ENCODE measurements at places on chromosomes 1 and 21. TPM values are rescaled to one million over a fixed set of nuclear protein-coding genes. Genes with fewer than 3 reads are reported as not detected.

The PRUNE1 gene
- total RNA-seq: 12.5 TPM

DNA sequence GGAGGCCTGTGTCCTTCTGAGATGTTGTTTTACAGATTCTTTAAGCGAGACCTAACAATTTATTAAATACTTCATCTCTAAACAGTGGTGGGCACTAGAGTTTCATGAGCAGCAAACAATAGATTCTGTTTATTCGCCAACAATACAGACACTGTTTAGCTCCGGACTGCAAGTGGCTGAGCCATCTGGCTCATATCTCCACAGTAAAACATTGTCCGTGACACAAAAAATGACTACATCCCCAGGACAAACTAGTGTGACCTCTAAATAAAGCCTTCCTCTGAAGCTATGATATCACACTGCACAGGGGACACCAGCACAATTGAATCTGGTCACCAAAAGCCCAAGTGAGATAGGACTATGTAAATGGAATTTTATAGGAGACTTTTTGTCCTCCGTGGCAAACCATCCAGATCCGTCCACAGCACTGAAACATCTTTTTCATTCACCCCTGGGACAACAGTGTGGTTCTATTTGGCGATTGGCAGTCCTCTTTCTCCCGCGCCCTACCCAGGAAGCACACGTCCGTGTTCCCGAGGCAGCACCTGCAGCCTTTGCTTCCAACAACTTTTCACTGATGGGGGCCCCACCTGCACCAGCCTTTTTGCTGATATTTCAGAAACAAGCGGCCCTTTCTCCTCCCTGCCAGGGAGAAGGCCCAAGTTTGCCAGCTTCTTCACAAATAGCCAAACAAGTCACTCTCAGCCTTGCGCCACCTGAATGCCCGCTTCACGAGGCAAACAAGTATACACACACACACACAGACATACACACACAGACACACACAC, 47.4 kb downstream of the OLIG1 start:
- no peak overlapping the region for H3K27ac ChIP-seq
- H3K27me3 ChIP-seq: peaks cover 2% of the 10 kb centered on the region
- no peak overlapping the region for H3K4me3 ChIP-seq
- peaks cover 26% of the 10 kb centered on the region for H3K4me1 ChIP-seq
- DNase-seq: no peak

DNA sequence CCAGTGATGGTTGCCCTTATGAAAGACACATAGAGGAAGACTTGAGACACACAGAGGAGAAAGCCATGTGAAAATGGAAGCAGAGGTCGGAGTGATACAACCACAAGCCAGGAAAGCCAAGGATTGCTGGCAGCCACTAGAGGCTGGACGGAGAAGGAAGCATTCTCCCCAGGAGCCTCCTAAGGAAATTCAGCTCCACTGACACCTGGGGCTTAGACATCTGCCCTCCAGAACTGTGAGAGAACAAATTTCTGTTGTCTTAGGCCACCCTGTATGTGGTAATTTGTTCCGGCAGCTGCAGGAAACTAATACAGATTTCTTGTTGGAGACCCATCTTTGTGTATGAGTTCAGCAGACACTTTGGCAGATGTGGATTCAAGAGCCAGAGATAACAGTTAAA, 126.9 kb upstream of the ATP1A1 start:
- H3K4me3 ChIP-seq: no peak overlapping the region
- no peak for DNase-seq
- H3K27ac ChIP-seq: no peak overlapping the region
- H3K36me3 ChIP-seq: no peaks in the 10 kb centered on the region
- no peaks in the 10 kb centered on the region for H3K27me3 ChIP-seq

The TFF2 gene
- total RNA-seq: not detected

DNA sequence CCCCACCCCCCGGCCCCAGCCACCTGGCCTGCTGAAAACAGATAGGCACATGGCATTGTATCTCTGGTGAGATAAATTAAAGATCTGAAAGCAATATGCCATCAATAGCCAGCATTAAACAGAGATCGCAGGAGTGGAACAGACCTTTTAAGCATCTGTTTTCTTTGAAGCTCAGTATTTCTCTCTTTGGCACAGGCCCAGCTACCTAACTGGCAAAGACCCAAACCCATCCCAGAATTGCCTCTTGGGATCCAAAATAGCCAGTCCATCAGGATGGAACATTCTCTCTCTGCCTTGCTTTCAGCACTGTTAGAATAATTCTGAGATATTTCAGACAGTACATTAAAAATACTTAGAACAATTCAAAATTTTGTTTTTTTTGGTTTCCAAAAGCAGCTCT, 46.0 kb downstream of the KCNJ6 start:
- no peaks in the 10 kb centered on the region for H3K36me3 ChIP-seq
- no peaks in the 10 kb centered on the region for H3K4me1 ChIP-seq
- no peak overlapping the region for H3K4me3 ChIP-seq
- no peak overlapping the region for H3K27ac ChIP-seq

The CYP4A22 gene
- not detected for total RNA-seq

The AVPR1B gene
- total RNA-seq: not detected

DNA sequence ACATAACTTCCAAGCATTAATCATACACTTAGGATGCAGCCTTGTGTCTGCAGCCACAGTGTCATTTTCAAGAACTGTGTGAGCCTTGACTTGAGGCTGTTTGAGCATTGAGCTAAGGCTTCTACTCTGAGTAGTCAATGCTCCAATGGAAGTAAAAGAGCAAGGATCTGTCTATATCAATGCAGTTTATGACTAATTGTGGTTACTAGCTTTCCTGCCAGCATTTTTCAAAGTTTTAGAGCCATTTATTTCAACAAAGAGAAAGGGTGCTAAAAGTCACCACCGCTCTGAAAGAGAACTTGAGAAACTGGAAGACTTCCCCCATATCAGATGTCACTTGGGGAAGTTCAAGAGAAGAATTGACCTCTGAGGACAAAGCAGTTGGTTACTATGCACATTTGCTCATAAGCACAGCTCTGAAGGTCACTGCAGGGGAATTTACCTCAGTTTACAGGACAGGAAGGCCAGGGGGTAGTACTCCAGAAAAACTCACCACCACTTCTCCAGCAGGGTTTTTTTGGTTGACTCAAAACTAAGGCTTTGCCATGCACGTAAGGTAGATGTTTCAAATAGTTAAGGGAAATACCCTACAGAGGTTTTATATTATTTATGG, 24.5 kb upstream of the RGS1 start:
- H3K36me3 ChIP-seq: no peaks in the 10 kb centered on the region
- no peaks in the 10 kb centered on the region for H3K27me3 ChIP-seq
- peak; percentile 27 for DNase-seq
- peak overlapping the region; percentile 12 for H3K4me3 ChIP-seq

The SLC44A5 gene
- total RNA-seq: 0.34 TPM

- no peak for DNase-seq
- H3K27ac ChIP-seq: no peak overlapping the region
- H3K36me3 ChIP-seq: no peaks in the 10 kb centered on the region
- H3K4me3 ChIP-seq: no peak overlapping the region
Measured at GRCh38 chr21:32414579-32415358, 2.3 kb downstream of the EVA1C start.

The BSND gene
- not detected for total RNA-seq
